ENCODE measurements at places on chromosomes 6 and 20.

- no peak for DNase-seq
Measured at GRCh38 chr6:46032110-46032998, 16.7 kb upstream of the CLIC5 start.

DNA sequence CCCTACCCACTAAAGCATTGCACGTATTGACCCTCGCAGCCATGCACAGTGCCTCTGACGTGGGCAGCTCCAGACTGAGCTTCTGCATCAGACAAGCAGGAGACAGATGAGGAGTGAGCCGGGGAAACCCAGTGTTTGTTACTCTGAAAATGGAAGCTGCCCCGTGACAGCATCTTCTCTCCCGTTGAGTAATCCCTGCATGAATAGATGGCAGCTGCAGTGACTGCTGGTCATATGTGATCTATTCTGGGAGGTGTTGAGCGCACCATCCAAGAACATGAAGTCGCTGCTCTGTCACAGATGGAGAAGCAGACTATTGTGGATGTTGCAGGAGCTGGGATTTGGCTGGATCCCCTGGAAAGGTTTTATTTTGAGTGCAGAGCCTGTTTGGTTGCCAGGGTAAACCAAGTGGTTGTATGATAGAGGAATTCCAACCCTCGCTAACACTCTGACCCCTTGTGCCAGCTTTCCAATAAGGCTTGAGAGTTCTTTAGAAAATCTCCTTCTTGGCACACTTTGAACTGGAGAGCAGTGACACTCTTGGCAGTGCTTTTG lies 242.2 kb downstream of the NRN1 start:
- DNase-seq: no peak

GRCh38 chr20:63658749-63659187 lies 656 bp downstream of the RTEL1 start:
- DNase-seq: no peak

- DNase-seq: no peak
Measured at GRCh38 chr6:116057766-116058165, 2.9 kb downstream of the FRK start.

DNA sequence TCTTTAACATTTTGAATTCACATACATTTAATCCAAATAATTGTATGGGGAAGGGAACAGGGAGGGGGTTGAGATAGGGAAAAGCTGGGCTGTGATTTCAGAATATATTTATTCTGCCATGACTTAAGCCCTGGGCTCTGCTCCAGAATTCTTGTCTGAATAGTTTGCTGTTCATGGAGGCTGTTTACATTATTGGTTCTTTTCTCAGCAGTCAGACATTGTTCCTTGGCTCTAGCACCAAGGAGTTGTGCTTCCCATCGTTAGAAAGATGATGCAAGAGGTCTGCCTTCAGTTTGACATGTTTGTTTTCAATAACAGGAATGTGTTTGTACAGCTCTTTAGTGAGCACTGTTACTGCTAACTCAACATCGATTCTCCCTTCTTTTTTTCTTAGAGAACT lies 198.8 kb upstream of the CDYL start:
- DNase-seq: no peak

- no peak for DNase-seq
Measured at GRCh38 chr6:15073344-15073789, 172.5 kb upstream of the JARID2 start.

- DNase-seq: no peak
Measured at GRCh38 chr20:4522310-4522709, 199.4 kb upstream of the PRND start.

DNA sequence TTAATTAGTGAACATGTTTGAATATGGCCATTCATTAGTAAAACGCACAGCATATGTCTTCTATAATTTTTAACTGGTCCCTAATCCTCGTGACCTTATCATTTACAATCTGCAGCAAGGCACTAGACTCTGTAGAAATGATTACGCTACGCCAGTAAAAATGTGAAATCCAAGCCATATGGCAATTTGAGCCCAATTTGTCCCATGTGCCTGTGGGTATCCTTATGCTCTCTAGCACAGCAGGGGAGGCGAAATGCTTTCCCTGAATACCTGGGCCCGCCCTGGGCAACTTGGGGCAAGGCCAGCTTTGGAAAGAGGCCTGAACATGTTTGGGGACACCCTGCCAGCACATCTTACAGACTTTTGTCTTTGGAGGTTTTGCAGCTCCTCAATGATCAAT lies 122.7 kb upstream of the AGPAT4 start:
- DNase-seq: no peak

GRCh38 chr6:157054531-157054979 lies 268.8 kb downstream of the TMEM242 start:
- no peak for DNase-seq

DNA sequence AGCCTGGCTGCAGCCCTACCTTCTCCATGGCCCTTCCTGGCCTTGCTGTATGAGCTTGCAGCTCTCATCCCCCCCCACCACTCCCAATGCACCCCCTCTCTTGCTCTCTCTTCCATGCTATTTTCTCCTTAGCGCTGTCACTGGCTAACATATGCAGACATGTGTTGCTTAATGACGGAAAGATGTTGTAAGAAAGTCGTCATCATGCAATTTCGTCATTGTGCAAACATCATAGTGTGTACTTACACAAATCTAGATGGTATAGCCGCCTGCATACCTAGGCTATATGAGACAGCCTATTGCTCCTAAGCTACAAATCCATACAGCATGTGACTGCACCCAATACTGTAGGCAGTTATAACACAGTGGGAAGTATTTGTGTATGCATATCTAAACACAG lies 27.0 kb downstream of the ANGPT4 start:
- DNase-seq: no peak

- no peak for DNase-seq
Measured at GRCh38 chr6:72246926-72247325, 360.6 kb downstream of the RIMS1 start.

DNA sequence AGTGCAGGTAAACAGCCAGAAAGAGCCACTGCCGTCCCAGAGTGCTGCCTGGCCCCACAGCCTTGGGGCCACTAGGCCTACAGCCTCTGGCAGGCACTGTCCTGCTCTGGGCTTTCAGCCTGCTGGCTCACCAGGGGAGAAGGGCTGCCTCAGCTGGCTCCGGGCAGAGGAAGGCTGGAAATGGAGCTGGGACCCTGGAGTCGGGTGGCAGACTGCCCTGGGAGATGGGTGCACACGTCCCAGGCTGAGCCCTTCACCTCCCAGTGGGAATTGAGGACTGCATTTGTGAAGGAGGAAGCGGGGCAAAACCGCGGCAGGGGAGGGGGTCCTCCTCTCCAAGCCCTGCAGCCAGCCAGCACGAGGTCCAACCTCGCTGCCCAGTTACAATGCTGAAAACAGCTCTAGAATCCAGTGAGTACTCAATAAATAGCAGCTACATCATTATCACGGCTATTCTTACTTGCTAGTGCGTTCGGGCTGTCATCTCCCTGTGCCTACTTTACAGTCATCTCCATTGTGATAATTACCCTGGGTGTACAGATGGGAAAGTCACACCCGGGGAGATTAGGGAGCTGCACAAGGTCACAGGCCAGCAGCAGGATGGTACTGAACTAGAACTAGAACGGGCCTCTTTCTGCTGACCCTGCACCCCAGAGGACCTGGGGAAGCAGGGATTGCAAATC lies 13.1 kb downstream of the ACSS1 start:
- no peak for DNase-seq

Data from cortex of kidney (tissue), 1 donor.